ENCODE measurements at places on chromosomes 1 and 21.
A peak's percentile ranks its signal among the peaks of the same experiment; 100 is the strongest.

DNA sequence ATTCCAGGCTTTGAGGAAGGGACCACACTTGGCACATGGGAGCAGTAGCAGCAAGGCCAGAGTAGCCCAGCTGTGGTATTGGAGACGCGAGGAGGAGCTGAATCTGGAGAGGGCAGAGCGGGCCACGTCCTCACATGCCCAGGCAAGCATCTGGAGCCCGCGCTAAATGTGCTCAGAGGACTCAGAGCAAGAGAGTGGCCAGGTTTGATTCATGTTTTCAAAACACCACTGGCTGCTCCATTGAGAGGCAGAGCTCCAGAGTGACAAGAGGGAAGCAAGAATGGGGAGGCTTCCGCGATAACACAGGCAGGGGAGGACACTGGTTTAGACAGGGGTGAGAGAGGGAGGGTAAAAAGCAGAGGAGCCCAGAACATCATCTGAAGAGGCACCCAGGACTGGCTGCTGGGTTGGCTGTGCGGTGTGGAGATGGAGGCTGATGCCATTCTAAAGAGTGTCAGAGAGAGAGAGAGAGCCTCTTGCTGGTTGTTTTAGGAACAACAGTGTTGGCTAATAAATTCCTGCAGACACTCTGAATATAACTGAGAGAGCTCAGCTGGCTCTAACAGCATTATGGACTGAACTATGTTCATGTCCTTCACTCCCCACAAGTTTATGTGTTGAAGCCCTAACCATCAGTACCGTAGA is 32.3 kb downstream of the RCAN1 start:
- peak; percentile 35 for DNase-seq

- DNase-seq, result no peak
Measured at GRCh38 chr1:19495799-19496526, 10.6 kb upstream of the CAPZB start.

DNA sequence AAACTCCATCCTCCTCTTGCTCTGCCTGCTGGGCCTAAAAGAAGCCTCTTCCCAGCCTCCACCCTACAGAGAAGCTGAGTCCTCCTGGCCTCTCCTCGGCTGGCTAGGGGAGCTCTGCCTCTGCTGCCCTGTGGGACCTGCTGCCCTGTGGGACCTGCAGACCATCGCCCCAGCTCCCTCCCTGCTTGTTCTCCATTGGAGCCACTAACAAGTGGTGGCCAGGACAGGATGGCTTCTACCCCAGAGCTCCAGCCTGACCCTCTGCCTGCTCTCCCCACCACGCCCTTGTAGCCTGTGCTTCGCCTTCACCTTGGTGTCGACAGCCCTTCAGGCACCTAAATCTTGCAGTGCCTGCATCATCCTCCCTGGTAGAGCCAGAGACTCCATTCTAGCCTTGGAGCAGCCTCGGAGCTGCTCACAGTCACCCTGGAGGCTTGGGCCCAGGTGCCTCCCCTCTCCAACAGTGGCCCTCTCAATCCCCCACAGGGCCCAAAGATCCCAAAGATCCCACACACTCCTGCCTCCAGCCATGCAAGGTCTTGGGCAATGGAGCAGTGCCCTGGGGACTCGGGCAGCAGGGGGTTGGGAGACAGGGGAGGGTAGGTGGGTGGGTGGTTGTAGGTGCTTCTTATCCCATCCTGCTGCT is 3.0 kb downstream of the EPS8L3 start:
- no peak for DNase-seq

DNA sequence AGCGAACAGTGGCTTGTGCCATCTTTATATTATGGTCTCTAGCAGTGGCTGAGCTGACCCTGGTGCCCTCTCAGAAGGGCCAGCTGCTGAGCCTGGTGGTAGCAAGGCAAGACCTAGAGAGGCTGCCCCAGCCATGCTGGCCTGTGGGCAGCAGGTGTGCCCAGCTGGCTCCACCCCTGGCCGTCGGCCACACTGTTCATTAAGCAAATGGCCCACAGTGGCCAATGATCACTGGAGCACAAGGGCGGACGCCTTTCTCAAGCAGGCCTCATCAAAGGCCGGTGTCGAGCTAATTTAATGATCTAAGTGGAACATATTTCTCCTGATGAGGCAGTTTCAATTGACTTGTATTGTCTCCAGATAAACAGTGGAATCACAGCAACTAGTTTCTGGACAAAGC is 89.4 kb downstream of the GRIK3 start:
- DNase-seq, result no peak

- no peak for DNase-seq
Measured at GRCh38 chr1:182357913-182358312, 33.7 kb downstream of the GLUL start.

- no peak for DNase-seq
Measured at GRCh38 chr1:229784834-229785233, 158.8 kb downstream of the URB2 start.

DNA sequence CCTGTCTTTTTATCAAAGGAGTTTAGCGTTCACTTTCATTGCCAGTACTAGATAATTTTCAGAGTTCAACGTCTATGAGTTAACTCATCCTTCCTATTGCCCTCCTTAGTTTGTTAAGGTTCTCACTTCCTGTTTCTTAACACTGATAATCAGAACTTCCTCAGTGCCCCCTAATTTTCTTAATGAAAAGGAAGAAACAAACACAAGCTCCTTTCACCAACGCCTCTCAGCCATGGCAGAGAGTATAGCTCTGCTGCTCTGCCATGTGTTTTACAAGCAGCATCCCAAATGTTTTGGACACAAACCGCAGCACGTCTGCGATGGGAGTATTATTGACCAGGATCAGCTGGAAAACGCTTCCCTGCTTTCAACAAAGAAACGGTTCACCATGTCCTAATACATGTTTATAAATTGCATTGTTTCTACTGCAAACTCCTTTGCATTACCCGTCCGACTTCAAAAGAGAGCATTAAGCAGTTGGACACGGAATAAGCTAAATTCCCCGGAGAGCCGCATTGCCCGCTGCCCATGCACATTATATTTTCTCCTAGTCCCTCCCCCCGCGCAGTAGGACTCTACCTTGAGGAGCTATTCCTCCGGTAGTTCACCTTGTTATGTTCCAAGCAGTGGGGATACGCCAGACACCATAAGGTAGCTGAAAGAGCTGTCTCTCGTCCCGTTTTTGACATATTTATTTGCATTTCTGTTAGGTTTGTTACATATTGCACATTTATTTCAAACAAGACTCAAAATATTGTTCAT is 561 bp downstream of the OLFM3 start:
- no peak for DNase-seq

DNA sequence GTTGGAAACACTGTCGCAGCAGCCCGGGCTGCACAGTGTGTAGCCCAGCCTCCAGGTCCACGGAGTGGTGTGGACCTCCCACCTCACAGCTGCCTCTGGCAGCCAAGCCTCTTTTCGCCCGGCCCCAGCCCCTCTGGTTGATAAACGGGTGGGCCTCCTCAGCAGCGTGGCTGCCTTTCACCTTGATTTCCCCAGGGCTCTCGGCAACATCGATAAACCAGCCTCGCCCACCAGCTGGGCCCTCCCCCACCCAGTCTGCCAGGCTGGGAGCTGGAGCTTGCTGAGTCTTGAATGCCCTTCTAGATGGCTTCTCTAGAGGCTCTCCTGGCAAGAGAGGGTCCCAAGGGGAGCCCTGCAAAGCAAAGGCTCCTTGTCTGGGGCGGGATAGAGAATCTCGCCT is 31.0 kb upstream of the LHX4 start:
- DNase-seq, result no peak

GRCh38 chr1:38577385-38577784 is 282.2 kb downstream of the RRAGC start:
- no peak for DNase-seq

- DNase-seq, result no peak
Measured at GRCh38 chr1:204996981-204997380, 46.0 kb upstream of the CNTN2 start.

DNA sequence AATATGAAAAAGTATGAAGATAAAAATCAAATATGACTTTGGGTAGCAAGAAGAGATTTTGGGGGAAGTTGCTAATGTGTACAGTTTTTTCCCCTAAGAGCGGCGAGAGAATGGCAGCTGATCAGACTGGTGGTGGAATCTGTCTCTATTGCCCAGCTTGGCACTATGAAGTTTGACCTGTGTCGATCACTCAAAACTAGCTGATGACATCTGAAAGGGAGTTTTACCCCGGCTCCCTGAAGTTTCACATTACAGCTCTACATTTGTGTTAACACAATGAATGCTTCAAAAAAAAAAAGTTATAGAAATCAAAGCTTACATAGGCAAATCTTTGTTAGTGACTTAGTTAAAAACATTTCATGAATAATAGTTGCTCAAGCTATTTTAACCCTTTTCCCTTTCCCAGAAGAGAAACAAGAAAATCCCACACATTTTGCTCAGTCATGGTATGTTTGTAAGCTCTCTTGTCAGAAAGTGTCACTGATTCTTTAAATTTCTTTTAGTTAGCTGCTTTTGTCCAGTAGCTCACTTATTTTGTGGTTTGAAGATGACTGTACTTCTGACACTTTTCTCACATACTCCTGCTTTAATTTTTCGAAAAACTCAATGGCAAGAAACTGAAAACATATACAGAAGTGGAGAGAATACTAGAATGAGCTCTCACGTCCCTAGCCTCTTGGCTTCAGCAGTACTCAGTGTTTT is 41.3 kb downstream of the DYRK1A start:
- no peak for DNase-seq

DNA sequence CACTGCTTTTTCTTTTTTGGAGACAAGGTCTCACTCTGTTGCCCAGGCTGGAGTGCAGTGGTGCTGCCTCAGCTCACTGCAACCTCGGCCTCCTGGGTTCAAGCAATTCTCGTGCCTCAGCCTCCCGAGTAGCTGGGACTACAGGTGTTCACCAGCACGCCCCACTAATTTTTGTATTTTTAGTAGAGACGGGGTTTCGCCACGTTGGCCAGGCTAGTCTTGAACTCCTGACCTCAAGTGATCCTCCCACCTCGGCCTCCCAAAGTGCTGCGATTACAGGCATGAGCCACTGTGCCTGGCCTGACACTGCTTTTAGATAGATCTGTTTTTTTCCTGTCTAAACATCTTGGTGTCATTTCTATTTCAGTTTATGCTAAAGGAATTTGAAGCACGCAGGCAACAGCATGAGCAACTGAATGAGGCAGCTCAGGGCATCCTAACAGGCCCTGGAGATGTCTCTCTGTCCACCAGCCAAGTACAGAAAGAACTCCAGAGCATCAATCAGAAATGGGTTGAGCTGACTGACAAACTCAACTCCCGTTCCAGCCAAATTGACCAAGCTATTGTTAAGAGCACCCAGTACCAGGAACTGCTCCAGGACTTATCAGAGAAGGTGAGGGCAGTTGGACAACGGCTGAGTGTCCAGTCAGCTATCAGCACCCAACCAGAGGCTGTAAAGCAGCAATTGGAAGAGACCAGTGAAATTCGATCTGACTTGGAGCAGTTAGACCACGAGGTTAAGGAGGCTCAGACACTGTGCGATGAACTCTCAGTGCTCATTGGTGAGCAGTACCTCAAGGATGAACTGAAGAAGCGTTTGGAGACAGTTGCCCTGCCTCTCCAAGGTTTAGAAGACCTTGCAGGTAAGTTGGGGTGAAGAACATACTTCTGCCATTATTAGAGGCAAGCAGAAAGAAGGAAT is 106.1 kb upstream of the BMP8A start:
- DNase-seq, result no peak

- DNase-seq, result no peak
Measured at GRCh38 chr21:31665397-31665796, 5.9 kb downstream of the SOD1 start.

GRCh38 chr1:109158433-109158832 is 44.5 kb downstream of the ELAPOR1 start:
- DNase-seq, result no peak

- no peak for DNase-seq
Measured at GRCh38 chr1:89786628-89787214, 34.1 kb upstream of the LRRC8D start.

DNA sequence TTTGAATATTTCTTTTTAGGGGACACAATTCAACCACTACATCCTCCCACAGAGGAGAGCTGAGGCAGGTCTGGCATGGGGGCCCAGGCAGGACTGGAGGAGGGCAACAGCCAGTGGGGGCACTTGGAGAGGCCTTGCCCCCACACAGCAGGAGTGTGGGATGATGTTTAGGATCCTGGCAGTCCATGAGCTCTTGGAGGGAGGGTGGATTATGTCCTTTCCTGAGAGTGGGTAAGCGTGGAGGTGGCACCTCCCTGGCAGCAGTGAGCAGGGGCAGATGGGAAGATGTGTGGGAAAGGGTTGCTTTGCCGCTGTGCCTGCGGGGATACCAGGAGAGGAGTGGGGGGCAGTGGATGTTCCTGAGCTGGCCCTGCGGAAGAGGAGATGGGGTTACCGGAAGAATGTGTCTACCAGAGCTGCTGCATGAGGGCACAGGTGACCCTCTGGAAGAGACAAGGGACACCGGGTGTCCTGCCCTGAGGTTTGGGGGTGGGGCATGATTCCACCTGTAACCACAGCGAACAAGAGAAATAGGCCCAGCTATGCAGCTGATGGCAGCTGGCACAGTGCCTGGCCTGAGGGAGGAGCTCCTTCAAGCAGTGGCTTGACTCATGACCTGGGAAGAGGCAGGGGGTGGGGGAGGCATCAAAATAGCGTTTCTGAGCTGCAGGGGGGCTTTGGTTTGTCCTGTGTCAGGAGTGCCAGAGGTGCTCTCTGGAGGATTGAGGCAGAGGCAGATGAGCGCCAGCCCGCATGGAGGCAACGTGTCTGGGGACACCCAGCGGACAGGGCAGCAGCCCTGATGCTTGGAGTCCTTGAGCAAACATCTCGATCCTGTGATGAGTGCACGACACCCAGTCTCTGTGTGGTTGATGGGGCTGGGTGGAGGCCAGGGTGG is 123.9 kb upstream of the TMPRSS2 start:
- DNase-seq, result peak; percentile 57

DNA sequence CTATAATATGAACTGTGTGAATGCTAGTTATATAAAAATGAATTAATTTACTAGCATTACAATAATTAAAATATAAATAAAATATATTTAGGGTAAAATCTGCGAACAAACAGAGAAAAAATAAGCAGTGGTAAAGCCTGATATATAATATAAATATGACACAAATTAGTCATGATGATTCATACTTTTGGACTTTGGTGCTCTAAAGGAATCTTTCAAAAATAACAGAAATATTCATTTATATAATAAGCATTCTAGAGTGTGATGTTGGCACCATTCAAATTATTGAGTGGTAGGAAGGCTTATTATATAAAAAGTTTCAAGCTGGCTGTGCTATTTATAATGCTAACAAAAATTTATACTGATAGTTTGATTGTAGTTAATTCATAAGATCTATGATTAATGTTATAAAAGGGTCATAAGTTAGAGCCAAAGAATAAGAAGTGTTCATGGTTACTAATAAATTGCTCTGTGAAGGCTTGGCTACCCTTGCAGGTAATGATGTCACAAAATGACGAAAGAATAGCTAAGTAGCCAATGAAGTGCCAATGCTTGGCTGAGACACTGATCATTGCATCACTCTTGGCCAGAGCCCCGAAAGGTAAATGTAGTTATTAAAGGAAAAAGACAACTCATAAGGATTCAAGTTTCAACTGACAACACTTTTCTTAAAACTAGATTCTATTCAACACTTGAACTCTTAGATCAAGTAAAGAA is 108.7 kb downstream of the USH2A start:
- no peak for DNase-seq

All from H54 (cell line).